ENCODE measurements at places on chromosomes 11 and 22. TPM values are rescaled to one million over a fixed set of nuclear protein-coding genes. Genes with fewer than 3 reads are reported as not detected.

- DNase-seq, result no peak
These were observed 14.3 kb downstream of the TRIM22 start for GRCh38 chr11:5703741-5704536.

The DUSP8 gene
- 5.8 TPM for total RNA-seq

- no peak for DNase-seq
These were observed 169.8 kb upstream of the TENM4 start for GRCh38 chr11:79610678-79611077.

DNA sequence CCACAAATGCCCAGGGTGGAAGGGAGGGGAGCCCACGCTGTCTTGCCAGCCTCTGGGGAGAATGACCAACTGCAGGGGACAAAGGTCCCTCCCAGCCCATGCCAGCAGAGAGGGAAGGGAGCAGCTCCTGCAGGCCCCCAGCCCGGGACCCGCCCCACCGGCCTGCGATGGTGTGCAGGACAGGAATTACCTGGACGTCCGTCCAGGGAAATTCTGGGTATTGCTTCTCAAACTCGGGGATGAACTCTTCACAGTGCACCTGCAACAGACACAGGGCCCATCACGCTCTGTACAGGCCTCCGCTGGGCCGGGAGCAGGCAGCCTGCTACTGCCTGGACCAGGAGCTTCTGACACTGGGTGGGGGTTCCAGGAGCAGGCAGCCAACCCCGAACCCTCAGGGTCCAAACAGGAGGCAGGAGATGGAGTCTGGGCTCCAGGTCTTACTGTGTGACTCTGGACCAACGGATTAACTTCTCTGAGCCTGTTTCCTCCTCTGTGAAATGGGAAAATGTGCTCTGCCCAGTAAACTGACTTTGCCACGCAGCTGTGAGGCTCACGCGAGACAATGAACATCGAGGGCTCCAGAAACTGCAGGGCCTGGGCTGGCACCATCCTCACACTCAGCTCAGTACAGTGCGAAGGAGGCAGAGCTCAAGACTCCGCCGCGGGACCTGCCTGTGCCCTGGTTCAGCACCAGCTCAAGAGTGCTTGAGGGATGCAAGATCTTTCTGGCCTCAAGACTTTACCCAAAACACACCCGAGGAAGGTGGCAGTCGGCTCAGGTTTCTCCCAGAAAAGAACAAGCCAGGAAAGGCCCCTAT, 17.4 kb downstream of the TTLL12 start:
- DNase-seq, result no peak

GRCh38 chr11:65428578-65429067, 6.0 kb downstream of the NEAT1 start:
- no peak for DNase-seq

DNA sequence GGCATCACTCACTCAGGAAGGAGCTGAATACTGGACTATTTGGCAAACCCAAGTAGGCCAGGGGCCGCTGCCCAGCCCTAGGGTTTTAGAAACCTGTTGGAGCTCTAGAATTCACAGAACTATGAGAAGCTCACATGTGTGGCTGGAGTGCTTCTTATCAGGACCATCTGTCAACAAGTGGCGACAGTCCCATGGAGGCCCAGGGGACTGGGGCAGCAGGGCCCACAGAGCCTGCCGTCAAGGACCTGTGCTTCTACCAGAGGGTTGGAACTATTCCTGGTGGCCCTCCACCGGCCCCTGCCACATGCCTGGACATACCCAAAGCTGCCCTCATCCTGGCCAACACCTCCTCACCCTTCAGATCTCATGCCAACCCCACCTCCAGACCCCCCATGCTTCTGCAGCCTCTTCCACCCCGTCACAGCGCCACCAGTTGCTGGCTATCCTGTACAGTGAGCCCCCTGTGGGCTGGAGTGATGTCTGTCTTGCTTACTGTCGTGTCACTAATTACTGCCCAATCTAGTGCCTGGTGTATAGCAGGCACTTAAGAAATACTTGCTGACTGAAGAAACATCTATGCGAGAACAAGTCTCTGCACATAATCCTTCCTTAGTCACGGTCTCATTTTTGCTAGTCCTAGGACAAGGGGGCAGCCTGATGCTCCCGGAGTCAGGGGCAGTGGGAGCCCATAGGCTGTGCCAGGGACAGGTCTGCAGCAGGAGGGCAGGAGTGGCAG, 27.2 kb upstream of the RASL10A start:
- DNase-seq, result no peak
